ENCODE measurements at places on chromosomes 16 and 17.

GRCh38 chr16:18958621-18959029 is 25.1 kb upstream of the TMC7 start:
- H3K36me3 ChIP-seq = no peaks in the 10 kb centered on the region
- no peaks in the 10 kb centered on the region for H3K4me1 ChIP-seq

DNA sequence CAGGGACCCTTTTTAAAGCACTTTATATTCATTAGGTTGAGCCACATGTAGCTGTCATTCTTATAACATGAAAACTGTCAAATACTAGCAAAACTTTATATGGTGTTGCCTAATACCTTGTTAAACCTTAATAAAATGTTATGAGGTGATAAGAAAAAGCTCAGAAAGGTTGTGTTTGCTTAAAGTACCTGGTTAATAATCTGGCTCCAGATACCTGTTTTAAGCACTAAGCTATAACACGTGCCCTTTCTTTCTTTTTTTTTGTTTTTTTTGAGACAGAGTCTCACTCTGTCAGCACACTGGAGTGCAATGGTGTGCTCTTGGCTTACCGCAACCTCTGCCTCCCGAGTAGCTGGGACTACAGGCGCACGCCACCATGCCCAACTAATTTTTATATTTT is 58.9 kb upstream of the STAC2 start:
- no peaks in the 10 kb centered on the region for H3K27me3 ChIP-seq
- H3K4me1 ChIP-seq = no peaks in the 10 kb centered on the region
- H3K27ac ChIP-seq = no peak overlapping the region
- no peak for DNase-seq
- no peak overlapping the region for H3K4me3 ChIP-seq

DNA sequence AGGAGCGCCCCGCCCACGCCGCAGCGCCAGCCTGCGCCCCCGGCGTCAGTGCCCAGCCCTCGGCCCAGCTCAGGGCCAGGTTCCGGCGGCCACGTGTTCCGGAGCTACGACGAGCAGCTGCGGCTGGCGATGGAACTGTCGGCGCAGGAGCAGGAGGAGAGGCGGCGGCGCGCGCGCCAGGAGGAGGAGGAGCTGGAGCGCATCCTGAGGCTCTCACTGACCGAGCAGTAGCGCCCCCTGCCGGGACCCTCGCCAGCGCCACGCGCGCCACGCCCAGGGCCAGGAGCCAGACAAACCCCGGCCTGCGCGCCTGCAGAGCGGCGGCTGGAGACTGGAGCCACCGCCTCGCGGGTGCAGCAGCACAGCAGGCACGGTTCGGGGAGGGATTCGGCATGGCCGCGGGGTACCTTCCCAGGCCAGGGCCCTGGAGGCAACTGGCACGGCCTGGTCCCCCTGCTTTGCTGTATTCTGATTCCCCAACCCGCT is 9.3 kb downstream of the CORO6 start:
- H3K27me3 ChIP-seq = peaks cover 7% of the 10 kb centered on the region
- no peaks in the 10 kb centered on the region for H3K36me3 ChIP-seq
- DNase-seq = peak; percentile 87
- H3K4me1 ChIP-seq = peaks cover 59% of the 10 kb centered on the region
- H3K4me3 ChIP-seq = peak overlapping the region; percentile 68

- DNase-seq = peak; percentile 31
- H3K27me3 ChIP-seq = no peaks in the 10 kb centered on the region
- no peaks in the 10 kb centered on the region for H3K36me3 ChIP-seq
- no peak overlapping the region for H3K4me3 ChIP-seq
- no peak overlapping the region for H3K27ac ChIP-seq
These were observed 23.8 kb downstream of the TEX14 start for GRCh38 chr17:58667934-58668597.

GRCh38 chr16:56938664-56939513 is 6.9 kb downstream of the HERPUD1 start:
- H3K4me1 ChIP-seq = peaks cover 21% of the 10 kb centered on the region
- H3K4me3 ChIP-seq = no peak overlapping the region
- no peak overlapping the region for H3K27ac ChIP-seq
- DNase-seq = no peak
- peaks cover 89% of the 10 kb centered on the region for H3K36me3 ChIP-seq
